ENCODE measurements at places on chromosomes 16 and 17. TPM values are rescaled to one million over a fixed set of nuclear protein-coding genes. Genes with fewer than 3 reads are reported as not detected.

DNA sequence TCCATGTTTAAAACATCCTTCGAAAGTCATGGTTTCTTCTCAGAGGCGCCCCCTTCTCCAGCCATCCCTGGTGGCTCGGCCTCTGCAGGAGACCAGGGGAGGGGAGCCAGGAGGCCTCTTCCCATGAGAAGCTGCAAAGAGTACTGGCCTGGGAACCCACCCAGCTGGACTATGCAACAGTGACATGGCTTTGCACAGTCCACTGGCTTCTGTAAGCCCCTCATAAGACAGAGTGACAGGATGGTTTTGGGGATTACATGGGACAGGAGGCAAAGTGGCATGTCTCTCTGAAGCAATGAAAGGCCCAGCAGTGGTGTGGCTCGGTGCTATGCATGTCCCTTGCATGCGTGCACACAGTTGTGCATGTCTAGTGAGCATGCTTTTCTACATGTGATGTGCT is 99.5 kb downstream of the C16orf78 start:
- H3K27me3 ChIP-seq = peaks cover under 1% of the 10 kb centered on the region
- H3K36me3 ChIP-seq = no peaks in the 10 kb centered on the region
- DNase-seq = no peak

- no peaks in the 10 kb centered on the region for H3K36me3 ChIP-seq
- no peaks in the 10 kb centered on the region for H3K4me1 ChIP-seq
- H3K27me3 ChIP-seq = no peaks in the 10 kb centered on the region
- no peak for DNase-seq
- H3K27ac ChIP-seq = no peak overlapping the region
Measured at GRCh38 chr16:86137359-86137758, 238.4 kb downstream of the IRF8 start.

DNA sequence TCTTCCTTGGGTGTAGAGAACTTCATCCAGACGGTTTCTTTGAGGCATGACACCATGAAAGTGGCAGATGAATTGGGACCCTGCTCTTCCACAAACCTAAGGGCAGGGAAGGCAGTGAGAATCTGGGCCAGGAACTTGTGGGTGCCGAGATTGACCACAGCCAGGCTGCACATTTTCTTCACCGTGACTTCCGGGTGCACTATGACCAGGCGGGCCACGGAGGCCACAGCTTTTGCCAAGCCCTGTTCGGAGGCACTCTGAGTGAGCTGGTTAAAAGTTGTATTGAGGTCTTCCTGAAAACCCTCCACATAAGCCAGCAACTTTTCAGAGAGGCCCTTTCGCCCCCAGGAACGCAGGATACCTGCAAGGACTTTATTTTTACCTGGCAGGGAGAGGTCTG is 5.9 kb downstream of the GEMIN4 start:
- no peak for DNase-seq
- no peak overlapping the region for H3K4me3 ChIP-seq
- H3K4me1 ChIP-seq = peaks cover 9% of the 10 kb centered on the region

GRCh38 chr17:57877803-57878377 is 28.0 kb upstream of the MRPS23 start:
- no peak overlapping the region for H3K27ac ChIP-seq
- no peaks in the 10 kb centered on the region for H3K27me3 ChIP-seq
- peaks cover 13% of the 10 kb centered on the region for H3K36me3 ChIP-seq
- peaks cover 44% of the 10 kb centered on the region for H3K4me1 ChIP-seq
- no peak for DNase-seq

DNA sequence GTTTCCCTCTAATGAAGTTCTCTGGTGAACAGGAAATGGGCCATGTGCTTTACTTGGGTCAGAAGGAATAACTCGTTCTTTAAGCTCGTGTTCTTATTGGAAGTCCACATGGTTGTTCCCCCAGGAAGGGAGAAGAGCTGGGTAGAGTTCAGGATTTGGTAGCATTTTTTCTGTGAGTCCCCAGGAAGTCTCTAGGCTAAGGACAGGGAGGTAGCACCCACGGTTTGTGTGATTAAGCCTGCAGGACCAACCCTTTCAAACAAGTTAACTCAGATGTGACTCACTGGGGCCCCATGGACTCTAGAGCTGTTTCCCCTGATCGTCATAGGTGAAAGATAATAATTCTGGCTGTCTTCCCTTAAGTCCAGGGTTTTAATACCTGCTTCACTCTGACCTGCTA is 16.4 kb downstream of the SAP30BP start:
- peaks cover 25% of the 10 kb centered on the region for H3K36me3 ChIP-seq
- peak; percentile 76 for DNase-seq
- H3K4me1 ChIP-seq = peaks cover 33% of the 10 kb centered on the region
- no peak overlapping the region for H3K4me3 ChIP-seq
- H3K27ac ChIP-seq = peak overlapping the region; percentile 86

DNA sequence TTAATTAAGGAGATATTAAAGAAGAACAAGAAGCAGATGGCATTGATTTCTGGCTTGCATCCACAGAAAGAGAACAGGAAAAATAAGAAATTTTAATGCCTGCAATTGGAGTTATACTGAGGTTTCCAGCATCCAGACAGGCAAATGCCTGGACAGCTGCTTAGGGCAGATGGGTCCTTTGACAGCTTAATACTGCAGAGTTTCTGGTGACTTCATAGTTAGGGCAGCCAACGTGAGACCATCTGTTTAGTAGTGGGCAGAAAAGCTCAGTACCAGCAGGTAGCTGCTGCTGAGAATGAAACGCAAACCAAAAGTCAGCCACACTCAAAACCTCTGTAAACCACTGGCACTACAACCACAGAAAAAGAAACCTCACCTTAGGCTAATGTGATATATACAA is 109.8 kb downstream of the CDK5R1 start:
- H3K36me3 ChIP-seq = peaks cover 14% of the 10 kb centered on the region
- no peaks in the 10 kb centered on the region for H3K4me1 ChIP-seq
- DNase-seq = no peak
- H3K4me3 ChIP-seq = no peak overlapping the region
- no peak overlapping the region for H3K27ac ChIP-seq

GRCh38 chr17:59493867-59494266 is 71.5 kb upstream of the DHX40 start:
- H3K4me1 ChIP-seq = no peaks in the 10 kb centered on the region
- H3K27ac ChIP-seq = no peak overlapping the region
- no peaks in the 10 kb centered on the region for H3K27me3 ChIP-seq
- DNase-seq = no peak
- H3K36me3 ChIP-seq = no peaks in the 10 kb centered on the region

DNA sequence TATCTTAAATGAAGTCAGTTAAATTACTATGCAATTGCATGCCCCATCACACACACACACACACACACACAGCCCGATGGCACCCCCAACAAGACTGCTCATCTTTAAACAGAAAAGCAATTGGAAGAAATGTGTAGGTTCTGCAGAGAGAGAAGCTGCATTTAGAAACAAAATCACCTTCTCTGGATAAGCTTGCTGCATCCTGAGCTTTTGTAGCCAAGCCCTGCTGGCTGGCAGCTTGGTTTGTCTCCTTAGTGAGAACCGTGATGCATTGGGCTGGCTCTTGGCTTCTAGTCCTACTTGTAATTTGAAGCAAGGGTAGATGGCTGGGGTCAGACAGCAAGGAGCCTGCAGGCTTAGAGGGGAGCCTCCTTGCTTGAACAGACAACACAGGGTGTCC is 153.8 kb downstream of the SOX9 start:
- no peaks in the 10 kb centered on the region for H3K27me3 ChIP-seq
- H3K36me3 ChIP-seq = no peaks in the 10 kb centered on the region
- H3K27ac ChIP-seq = no peak overlapping the region
- DNase-seq = no peak

GRCh38 chr17:57499648-57500049 is 243.3 kb downstream of the MSI2 start:
- no peak overlapping the region for H3K27ac ChIP-seq
- no peaks in the 10 kb centered on the region for H3K27me3 ChIP-seq
- H3K36me3 ChIP-seq = no peaks in the 10 kb centered on the region
- H3K4me3 ChIP-seq = no peak overlapping the region
- DNase-seq = no peak

JPH3 gene
- 2.2 TPM for polyA plus RNA-seq

ENPP7 gene
- polyA plus RNA-seq = 136 TPM

ROGDI gene
- polyA plus RNA-seq = 28.9 TPM

RNF222 gene
- polyA plus RNA-seq = 0.13 TPM

GRCh38 chr17:606508-607250 is 108.0 kb downstream of the VPS53 start:
- peaks cover 12% of the 10 kb centered on the region for H3K36me3 ChIP-seq
- H3K27me3 ChIP-seq = no peaks in the 10 kb centered on the region
- H3K4me1 ChIP-seq = peaks cover 12% of the 10 kb centered on the region
- DNase-seq = no peak
- no peak overlapping the region for H3K4me3 ChIP-seq

DNA sequence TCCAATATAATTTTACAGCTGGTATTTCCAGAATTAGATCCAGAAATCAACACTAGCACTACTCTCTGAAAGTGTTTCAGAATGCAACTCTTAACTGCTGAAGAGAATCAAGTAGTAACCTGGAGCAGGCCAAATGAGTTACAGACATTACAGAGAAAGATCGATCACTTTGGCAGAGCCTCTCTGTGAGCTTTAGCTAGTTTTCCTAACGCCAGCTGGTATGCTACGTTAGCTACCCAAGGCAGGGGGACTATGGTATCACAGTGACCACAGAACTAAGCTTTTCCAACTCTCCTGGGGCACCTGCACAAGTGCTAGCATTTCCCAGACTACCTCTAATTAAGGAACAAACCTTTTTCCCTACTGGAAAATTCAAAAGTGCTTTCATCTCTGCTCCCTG is 30.4 kb downstream of the TRAF4 start:
- H3K36me3 ChIP-seq = peaks cover 3% of the 10 kb centered on the region
- H3K4me3 ChIP-seq = no peak overlapping the region
- H3K27ac ChIP-seq = no peak overlapping the region
- H3K27me3 ChIP-seq = no peaks in the 10 kb centered on the region
- DNase-seq = no peak

DNA sequence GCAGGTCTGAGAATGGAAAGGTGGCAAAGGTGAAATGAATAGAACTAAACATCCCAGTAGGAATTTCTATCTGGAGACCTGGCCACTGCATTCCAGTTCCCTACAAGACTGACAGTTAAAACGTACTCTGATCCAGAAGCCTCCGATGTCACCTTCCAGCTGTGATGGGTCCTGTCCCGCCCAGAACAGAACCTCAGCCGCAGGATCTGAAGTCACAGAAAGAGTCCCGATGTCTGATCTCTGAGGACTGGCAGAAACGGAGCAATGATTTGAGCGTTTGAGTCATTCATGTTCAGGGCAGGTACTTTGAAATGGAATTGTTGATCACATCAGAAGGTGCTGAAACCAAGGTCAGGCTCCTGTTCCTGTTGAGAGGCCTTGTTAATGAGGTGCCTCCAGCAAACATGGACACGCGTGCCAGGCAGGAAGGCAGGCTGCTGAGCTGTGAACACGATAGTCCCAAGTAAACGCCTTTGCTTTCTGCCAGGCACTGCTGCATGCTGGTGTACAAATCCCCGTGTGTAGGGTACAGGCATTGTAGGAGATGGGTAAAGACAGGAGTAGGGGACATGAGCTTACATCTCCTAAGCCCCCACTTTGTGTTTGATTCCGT is 61.4 kb downstream of the VAT1L start:
- H3K4me1 ChIP-seq = no peaks in the 10 kb centered on the region
- no peaks in the 10 kb centered on the region for H3K36me3 ChIP-seq
- no peak overlapping the region for H3K4me3 ChIP-seq
- no peak for DNase-seq

DNA sequence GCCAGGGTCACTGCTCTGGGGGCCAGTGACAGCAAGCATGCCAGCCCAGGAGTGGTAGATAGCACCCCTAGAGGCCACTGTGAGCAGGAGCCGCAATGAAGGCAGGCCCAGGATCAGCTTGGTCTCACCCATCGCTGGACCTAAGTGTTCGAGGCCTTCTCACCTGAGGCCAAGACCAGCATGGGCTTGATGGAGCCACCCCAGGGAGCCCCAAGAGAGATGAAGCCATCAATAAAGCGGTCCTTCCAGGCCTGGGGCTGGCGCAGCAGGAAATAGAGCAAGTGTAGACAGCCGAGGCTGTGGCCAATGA is 1.8 kb downstream of the LCAT start:
- no peaks in the 10 kb centered on the region for H3K27me3 ChIP-seq
- H3K4me1 ChIP-seq = peaks cover 15% of the 10 kb centered on the region
- no peak overlapping the region for H3K4me3 ChIP-seq
- no peak overlapping the region for H3K27ac ChIP-seq
- no peak for DNase-seq

DNA sequence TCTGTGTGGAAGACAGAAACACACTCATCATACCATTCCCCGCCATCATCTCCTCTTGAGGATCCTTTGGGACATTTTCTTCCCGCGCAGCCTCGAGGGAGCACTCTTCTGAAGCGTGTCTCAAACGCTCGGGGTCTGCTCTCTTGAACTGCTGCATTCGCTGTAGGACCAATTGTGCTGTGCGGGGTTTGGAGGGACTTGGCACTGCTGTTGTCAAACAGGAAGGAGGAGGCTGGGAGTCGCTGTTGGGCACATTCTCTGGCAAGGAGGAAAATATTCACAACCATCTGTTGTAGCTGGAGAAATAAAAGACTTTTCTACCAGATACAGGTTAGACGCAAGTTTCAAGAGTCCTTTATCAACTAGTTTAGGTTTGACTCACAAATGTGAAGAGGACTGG is 5.0 kb downstream of the SLX4 start:
- no peaks in the 10 kb centered on the region for H3K27me3 ChIP-seq
- no peak overlapping the region for H3K27ac ChIP-seq
- DNase-seq = no peak
- H3K4me3 ChIP-seq = no peak overlapping the region
- H3K4me1 ChIP-seq = peaks cover 14% of the 10 kb centered on the region

DNA sequence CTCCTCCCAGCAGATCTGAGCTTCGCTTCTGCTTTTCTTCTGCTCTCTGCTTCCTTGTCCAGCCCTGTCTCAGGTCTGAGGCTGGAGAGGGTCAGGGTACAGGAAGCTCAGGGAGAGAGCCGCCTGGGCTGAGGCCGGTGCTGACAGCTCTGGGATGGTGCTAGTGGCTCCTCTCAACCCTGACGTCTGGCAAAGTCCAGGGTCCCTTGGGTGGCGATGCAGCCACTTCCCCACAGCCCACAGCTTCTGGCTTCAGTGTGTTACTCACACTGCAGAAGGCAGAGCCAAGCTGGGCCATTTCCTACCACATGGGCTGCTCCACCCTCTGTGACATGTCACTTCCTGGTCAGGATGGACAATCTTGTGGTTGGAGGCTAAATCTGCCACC is at the start of gene CD300C:
Gene CD300C (minus strand): TSS at position 273 of the 388 bp plus-strand sequence. CDS start 333 bp downstream, outside the sequence.
- no peak within 1 kb of the TSS for H3K27ac ChIP-seq
- H3K27me3 ChIP-seq = no peaks in the 10 kb centered on the region
- DNase-seq = no peak
- H3K4me3 ChIP-seq = no peak within 1 kb of the TSS
- no peaks in the 10 kb centered on the region for H3K36me3 ChIP-seq
- H3K4me1 ChIP-seq = no peaks in the 10 kb centered on the region

DNA sequence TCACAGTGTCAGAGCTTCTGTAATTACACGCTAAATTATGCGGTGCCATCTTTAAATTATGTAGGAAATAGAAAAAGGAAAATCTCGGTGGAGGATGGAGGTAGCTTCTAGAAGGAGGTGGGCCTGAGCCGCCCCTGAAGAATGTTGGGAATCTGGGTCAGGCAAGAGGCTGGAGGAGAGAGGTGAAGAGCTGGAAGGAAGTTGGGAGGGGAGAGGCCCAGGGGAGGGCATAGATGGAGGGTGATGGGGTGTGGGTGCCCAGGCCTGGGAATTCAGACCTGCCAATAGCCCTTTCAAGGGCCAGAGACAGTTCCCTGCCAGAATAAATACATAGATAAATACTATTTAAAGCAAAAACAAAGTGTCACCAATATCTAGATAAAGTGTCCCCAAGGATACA is 415.0 kb upstream of the HSBP1 start:
- no peak overlapping the region for H3K4me3 ChIP-seq
- H3K36me3 ChIP-seq = no peaks in the 10 kb centered on the region
- no peaks in the 10 kb centered on the region for H3K27me3 ChIP-seq
- DNase-seq = no peak

- H3K4me3 ChIP-seq = no peak overlapping the region
- no peaks in the 10 kb centered on the region for H3K4me1 ChIP-seq
- no peak overlapping the region for H3K27ac ChIP-seq
- no peak for DNase-seq
Measured at GRCh38 chr16:85952811-85953210, 53.8 kb downstream of the IRF8 start.

NACA2 gene
- polyA plus RNA-seq = 0.81 TPM
